ENCODE measurements at places on chromosomes 4 and X.

DNA sequence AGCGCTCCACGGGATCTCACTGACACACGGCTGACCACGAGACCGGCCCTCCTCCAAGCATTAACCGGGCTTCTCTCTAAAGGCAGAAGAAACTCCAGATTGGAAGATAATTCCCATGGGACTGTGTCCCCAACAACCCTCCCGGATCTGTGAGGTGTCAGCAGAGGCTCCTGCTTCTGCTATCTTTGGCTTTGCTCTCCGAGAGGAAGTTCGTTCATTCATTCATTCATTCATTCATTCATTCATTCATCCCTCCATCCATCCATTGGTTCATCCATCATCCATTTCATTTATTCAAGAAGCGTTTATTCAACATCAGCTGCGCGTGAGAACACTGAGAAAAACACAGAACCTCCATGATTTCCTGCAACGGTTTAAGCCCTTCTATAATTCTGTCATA is 11.5 kb downstream of the ADRA2C start:
- no peak for DNase-seq

- DNase-seq: no peak
Measured at GRCh38 chr4:56424697-56425514, 10.5 kb downstream of the PPAT start.

DNA sequence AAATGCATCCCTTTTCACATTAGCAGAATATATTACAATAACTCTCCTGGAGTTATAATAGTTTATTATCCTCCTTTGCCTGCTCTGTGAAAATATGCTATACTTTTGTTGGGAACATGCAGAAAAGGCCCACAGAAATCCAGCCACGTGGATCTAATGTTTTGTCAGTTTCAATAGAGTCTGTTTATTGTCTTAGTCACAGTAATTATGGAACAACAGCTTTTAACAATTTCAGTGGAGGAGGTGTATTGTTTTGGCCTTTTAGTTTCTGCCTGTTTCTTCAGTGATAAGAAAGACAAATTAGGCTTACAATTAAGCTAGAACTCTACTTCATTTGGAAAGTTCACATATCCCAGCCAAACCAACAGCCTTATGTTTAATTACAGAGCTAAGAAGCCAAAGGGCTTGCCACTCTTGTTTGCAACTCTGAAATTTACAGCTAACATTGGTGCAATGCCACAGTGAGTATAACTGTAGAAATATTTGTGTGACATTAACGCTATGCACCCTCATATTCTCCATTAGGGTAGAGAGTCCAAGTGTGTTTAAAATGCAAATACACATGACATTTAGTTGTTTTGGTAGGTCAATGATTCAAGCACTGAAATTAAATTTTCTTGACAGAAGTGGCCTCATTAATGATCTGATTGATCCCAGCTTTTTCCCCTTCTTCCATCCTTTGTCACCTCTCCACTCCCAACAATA is 175.8 kb downstream of the USP46 start:
- no peak for DNase-seq

DNA sequence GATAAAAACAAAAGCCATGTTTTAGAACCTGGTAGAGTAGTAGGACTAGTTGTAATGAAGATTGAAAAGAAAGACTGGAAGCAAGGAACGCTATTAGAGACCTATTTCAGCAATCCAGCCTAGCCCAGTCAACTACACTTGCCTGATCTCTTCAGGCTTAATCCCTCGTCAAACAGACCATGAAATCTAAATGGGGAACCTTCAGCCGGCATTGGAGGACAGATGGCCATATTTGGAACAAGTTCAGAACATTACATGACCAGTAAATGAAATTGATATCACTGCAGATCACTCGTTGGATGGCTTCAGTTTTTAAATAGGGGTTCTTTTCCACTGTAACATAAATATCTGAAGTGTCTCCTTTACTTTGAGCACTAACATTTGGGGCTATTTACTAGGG is 84.8 kb upstream of the WDR44 start:
- no peak for DNase-seq

DNA sequence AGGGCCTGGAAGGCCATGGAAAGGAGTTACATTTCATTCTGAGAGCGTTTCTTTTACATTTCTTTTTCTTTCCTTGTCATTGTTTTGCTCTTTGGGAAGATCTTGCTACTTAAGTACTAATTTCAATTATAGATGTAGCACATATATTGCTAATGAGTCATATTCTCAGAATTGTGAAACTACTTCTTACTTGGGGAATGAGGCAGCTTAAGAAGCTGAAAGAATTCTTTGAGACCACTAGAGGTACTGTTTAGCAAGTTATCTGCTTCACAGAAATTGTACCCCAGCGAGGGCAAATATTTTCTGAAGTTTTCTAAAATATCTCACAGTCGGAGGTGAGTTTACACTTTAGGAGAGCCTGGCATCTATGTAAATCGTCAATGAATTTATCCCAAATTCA is 100.6 kb downstream of the AFF2 start:
- no peak for DNase-seq

DNA sequence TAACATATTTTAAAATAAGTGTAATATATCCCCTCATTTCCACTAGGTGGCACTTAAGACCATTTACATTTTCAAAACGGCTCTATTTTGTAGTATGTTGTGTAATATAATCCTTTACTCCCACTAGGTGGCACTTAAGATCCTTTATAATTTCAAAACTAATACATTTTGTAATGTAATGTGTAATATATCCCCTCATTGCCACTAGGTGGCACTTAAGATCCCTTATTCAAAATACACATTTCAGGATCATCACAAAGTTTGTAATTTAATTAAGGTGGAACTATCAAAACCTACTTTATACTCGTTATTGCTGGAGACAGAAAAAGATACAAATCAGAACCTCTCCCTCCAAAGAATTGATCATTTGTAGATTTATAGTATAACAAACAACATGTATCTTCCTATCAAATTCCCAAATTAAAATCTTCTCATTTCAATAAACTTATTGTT is 132.5 kb downstream of the ARHGAP6 start:
- no peak for DNase-seq

DNA sequence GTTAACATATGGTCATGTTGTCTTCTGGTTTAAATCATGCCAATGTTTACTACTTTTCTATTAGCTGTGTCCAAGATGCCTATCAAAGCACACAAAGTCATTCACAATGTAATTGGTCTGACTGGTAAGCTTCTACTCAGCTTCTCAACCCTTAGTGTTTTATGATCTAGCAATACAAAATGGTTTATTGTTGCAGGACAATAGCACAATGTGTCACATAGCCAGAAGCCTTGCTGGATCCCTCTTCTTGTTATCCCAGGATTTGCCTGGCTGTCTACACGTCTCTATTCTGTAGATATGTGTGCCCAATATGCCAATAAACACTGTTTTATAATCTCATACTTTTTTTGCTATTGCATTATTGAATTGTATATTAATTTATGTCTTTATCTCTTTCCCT is 1111.0 kb upstream of the AGA start:
- DNase-seq: no peak

- DNase-seq: no peak
Measured at GRCh38 chr4:155799116-155799793, 40.4 kb downstream of the GUCY1B1 start.

DNA sequence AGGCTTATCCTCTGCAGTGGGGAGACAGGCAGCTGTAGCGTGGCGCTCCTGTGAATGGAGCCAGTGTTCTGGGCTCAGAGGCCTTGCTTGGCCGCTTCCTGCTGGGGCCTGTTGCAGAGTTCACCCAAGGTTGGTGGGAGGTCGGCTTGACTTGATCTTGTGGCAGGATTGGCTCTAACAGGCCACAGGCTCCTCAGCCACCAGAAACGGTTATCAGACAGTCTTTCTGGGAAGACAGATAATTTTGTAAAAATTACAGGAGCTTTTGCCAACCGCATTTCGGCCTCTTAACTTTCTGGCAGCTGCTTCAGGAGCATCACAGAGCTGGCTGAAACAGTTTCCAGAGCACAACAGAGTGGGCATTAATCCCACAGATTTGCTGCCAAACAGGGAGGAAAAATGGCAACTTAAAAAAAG is 66.4 kb downstream of the DIPK2B start:
- no peak for DNase-seq

DNA sequence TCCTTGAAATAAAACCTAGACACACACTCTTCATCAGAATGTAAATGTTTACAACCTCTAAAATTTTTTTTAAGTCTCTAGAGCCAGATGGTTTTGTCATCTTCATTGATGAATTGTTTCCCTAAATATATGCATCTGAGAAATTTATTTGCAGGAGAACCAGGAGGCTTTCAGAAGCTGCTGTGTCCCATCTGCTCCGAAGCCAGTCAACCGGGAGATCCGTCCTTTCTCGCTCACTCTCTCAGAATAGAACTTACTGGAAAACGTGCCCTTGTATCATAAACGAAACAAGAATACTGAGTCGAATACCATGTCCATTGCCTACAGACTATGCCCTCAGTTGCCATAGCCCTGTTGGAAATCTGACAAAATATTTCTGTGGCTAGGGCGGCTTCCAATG is 103.5 kb downstream of the SLC34A2 start:
- DNase-seq: no peak

DNA sequence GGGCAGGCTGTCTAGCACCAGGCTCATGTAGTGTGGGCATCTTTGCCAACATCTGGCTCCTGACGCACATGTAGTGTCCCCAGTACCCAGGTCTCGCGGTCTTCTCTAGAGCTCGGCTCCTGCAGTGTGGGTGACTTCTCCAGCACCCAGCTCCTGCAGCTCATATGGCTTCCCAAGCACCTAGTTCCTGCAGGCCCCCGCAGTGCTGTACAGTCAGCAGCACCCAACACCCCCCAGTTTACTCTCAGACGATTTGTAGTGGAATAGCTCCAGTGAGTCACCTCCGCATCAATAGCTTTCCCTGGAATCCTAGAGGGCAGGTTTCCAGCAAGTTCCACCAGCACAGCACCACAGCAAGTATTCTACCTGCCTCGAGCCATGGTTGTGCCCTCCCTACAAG is 30.9 kb downstream of the ZNF41 start:
- no peak for DNase-seq

DNA sequence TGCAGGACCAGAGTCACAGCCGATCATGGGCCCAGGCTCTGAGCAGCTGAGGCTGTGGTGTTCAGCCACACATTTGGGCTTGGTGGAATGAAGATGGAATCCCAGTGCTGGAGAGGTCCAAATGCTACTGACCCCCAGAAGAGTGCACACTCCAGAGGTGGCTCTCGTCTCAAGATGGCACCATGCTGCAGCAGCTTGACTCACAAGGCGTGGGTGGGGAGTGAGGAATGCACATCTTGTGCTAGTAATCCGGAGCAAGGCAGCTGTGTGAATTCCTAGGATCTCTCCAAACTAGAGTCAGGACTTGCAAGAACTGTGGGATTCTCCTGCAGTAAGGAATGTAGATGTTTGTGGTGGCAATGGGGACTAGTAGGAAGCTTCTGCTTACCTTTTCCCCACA is 28.7 kb downstream of the RAB28 start:
- DNase-seq: no peak

DNA sequence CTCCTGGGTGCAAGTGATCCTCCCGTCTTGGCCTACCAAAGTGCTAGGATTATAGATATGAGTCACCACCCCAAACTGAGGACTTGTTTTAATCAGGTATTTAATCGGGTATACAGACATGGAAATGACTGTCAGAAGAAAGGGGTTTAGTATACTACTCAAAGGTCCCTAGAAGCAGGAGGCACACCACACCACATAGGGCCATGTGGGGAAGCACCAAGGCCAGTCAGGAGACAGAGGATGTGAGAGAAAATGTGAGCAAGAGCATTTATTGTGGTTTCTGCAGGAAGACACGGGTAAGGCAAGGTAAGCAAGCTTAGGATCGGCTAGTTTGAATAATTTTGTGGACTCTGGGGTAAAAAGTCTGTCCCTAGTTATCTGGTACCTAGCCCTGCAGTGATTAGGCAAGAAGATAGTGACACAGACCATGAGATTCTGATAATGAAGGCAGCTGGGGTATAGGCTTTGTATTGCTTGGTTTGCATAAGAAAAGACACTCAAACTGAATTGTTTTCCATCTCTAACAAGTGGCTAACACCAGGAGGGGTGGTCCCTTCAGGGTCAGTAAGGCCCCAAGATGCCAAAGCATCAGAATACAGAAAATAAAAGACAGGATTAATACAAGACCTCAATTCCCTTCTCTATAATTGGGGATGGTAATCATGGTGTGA is 408.8 kb upstream of the F9 start:
- DNase-seq: no peak

GRCh38 chr4:6054162-6054922 is 36.1 kb upstream of the C4orf50 start:
- no peak for DNase-seq

GRCh38 chr4:139528377-139529005 is 27.5 kb downstream of the SETD7 start:
- DNase-seq: peak; percentile 28

GRCh38 chr4:57689693-57690205 is 579.6 kb upstream of the IGFBP7 start:
- no peak for DNase-seq

- DNase-seq: peak; percentile 22
Measured at GRCh38 chr4:122152711-122153226, 638 bp downstream of the BLTP1 start.

- DNase-seq: no peak
Measured at GRCh38 chr4:76765473-76766183, 132.3 kb downstream of the SOWAHB start.
